Right renal pelvis (tissue), 4 donors: ENCODE measurements at places on chromosomes 7 and 10. TPM values are rescaled to one million over a fixed set of nuclear protein-coding genes. Genes with fewer than 3 reads are reported as not detected.

The RASA4B gene
- polyA plus RNA-seq: 7.5 TPM

The HYAL4 gene
- polyA plus RNA-seq: 0.05 TPM

The MCM10 gene
- polyA plus RNA-seq: 10.6 TPM

- no peak for DNase-seq
Observed at GRCh38 chr10:4285121-4285520, 500.1 kb upstream of the KLF6 start.

GRCh38 chr7:37000511-37000910 lies 276.2 kb upstream of the AOAH start:
- no peak for DNase-seq

DNA sequence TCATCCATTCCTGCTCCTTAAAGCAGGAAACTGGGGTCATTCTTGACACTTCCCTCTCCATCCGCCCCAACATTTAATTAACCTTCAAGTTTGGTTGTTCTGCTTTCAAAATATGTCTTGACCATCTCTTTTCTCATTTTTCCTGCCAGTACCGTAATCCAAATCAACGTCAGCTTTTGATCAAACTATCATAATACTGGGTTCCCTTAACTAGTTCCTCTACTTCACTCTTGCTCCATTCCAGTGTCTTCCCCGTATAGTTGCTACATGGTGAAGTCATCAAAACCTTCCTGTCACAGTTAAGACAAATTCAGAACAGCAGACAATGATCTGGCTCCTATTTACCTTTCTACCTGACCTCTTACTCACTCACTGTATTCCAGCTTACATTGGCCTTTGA lies 6.6 kb upstream of the KLF14 start:
- DNase-seq: no peak

GRCh38 chr7:83040484-83040883 lies 122.2 kb downstream of the PCLO start:
- DNase-seq: no peak

GRCh38 chr10:118914629-118915028 lies 114.9 kb upstream of the NANOS1 start:
- DNase-seq: no peak

DNA sequence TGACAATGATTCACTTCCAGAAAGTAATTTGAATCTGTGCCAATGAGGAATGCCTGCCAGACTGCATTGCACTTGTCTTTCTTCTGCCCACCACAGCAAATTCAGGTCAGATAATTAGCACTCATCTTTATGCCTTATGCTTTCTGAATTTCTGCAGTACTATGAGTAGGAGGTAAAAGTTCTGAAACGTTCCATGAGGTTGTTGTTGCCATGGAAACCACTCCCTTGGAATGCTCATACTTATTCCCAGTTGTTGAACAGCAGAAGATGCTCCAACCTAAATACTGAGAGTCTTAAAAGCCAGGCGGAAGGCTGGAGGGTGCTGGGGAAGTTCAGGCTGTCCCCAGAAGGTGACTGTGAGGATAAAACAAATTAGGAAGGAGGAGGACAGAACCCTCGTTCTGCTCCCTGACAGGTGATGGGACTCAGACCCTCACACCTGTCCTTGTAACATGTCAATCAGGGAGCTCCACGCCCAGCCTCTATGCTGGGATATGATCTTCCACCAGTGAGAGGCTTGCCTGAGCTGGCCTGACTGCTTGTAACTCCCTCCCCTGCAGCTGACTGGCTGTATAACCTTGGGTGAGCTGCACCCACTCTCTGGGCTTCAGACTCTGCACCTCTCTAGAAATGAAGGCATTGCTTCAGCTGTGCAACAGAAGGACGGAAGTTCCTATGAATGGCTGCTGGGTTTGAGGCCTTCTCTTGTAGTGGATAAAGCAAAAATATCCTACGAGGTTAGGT lies 554.3 kb upstream of the MGMT start:
- no peak for DNase-seq
